ENCODE measurements at places on chromosomes 7 and 10. TPM values are rescaled to one million over a fixed set of nuclear protein-coding genes. Genes with fewer than 3 reads are reported as not detected.

GRCh38 chr7:510131-510481, 9.5 kb downstream of the PDGFA start:
- H3K27ac ChIP-seq, result no peak overlapping the region
- peaks cover 3% of the 10 kb centered on the region for H3K4me1 ChIP-seq
- H3K36me3 ChIP-seq, result peaks cover 2% of the 10 kb centered on the region
- H3K4me3 ChIP-seq, result no peak overlapping the region
- DNase-seq, result no peak

CHRM2 gene
- total RNA-seq, result 0.10 TPM

- no peaks in the 10 kb centered on the region for H3K36me3 ChIP-seq
- no peak for DNase-seq
- H3K4me1 ChIP-seq, result no peaks in the 10 kb centered on the region
- no peak overlapping the region for H3K27ac ChIP-seq
Measured at GRCh38 chr10:90352288-90352687, 505.6 kb downstream of the HTR7 start.

- H3K4me1 ChIP-seq, result no peaks in the 10 kb centered on the region
- H3K36me3 ChIP-seq, result peaks cover 4% of the 10 kb centered on the region
- no peak overlapping the region for H3K4me3 ChIP-seq
- H3K27ac ChIP-seq, result no peak overlapping the region
Measured at GRCh38 chr7:36986948-36987724, 262.8 kb upstream of the AOAH start.

DNA sequence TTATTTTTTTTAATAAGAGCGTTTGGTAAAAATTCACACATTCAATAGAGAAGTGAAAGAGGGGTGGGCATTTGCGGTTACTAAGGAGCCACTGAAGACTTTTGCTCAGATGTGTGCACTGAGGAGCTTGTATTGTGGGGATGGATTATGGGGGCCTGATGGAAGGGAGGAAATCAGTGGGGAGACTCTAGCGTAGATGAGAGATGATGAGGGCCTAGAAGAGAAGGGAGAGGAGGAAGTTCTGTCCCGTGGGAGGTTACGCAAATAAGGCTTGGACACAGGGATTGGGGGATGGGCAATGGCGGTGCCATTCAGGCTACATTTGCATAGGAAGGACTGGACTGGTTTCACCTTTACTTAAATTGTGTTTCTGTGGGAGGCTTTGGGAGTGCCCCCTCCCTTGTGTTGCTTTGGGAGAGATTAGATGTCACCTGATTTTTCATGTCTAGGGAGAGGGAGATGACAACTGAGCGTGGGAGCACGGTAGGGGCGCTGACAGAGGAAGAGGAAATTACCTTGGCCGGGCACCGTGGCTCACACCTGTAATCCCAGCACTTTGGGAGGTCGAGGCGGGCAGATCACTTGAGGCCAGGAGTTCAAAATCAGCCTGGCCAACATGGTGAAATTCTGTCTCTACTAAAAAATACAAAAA, 2.2 kb upstream of the HIP1 start:
- no peak for DNase-seq
- H3K27ac ChIP-seq, result no peak overlapping the region
- no peaks in the 10 kb centered on the region for H3K4me1 ChIP-seq
- H3K4me3 ChIP-seq, result no peak overlapping the region
- H3K36me3 ChIP-seq, result no peaks in the 10 kb centered on the region

LOXL4 gene
- not detected for total RNA-seq

LRIT1 gene
- not detected for total RNA-seq

- H3K27me3 ChIP-seq, result no peaks in the 10 kb centered on the region
- no peak overlapping the region for H3K27ac ChIP-seq
- no peaks in the 10 kb centered on the region for H3K36me3 ChIP-seq
- no peak overlapping the region for H3K4me3 ChIP-seq
- no peak for DNase-seq
Measured at GRCh38 chr10:5508786-5509185, 9.4 kb upstream of the CALML5 start.

BHLHA15 gene
- not detected for total RNA-seq

- no peaks in the 10 kb centered on the region for H3K36me3 ChIP-seq
- H3K27me3 ChIP-seq, result peaks cover 2% of the 10 kb centered on the region
- H3K27ac ChIP-seq, result no peak overlapping the region
- H3K4me3 ChIP-seq, result no peak overlapping the region
- no peak for DNase-seq
- no peaks in the 10 kb centered on the region for H3K4me1 ChIP-seq
Measured at GRCh38 chr7:155166108-155166507, 96.0 kb downstream of the HTR5A start.

- H3K27me3 ChIP-seq, result peaks cover 2% of the 10 kb centered on the region
- no peaks in the 10 kb centered on the region for H3K4me1 ChIP-seq
- no peaks in the 10 kb centered on the region for H3K36me3 ChIP-seq
- no peak overlapping the region for H3K27ac ChIP-seq
- no peak for DNase-seq
Measured at GRCh38 chr7:29143751-29144150, 2.6 kb downstream of the CPVL start.

PTF1A gene
- not detected for total RNA-seq

- H3K36me3 ChIP-seq, result no peaks in the 10 kb centered on the region
- H3K27me3 ChIP-seq, result peaks cover 13% of the 10 kb centered on the region
Measured at GRCh38 chr7:44275957-44276570, 49.3 kb downstream of the CAMK2B start.

DNA sequence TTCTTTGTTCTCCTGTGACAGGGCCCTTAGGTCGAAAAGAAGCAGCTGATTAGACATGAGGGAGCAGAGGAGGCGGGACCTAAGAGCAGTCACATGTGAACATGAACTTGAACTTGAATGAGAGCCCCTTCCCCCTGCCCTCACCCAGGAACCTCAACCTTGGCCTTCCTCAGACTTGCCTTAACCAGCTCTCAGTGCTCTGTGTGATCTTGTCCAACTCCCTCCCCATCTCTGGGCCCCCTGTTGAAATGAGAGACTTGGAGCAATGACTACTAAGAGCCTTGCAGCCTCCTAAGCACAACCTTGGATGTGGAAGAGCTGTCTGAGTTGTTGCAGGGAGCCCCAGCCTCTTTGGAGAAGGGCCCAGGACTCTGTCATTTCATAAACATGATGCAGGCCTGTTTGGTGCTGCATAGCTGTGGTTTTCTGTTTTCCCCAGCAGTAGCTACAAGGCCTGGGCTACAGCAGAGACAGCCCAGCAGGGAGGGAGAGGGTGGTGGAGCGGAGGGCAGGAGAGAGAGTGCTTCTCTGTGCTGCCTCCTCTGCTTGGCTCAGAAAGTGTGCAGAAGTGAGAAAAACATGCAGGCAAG, 123.9 kb upstream of the ZMIZ1 start:
- peaks cover 23% of the 10 kb centered on the region for H3K4me1 ChIP-seq
- no peak overlapping the region for H3K27ac ChIP-seq
- peak overlapping the region; percentile 5 for H3K4me3 ChIP-seq
- peaks cover 4% of the 10 kb centered on the region for H3K27me3 ChIP-seq

DNA sequence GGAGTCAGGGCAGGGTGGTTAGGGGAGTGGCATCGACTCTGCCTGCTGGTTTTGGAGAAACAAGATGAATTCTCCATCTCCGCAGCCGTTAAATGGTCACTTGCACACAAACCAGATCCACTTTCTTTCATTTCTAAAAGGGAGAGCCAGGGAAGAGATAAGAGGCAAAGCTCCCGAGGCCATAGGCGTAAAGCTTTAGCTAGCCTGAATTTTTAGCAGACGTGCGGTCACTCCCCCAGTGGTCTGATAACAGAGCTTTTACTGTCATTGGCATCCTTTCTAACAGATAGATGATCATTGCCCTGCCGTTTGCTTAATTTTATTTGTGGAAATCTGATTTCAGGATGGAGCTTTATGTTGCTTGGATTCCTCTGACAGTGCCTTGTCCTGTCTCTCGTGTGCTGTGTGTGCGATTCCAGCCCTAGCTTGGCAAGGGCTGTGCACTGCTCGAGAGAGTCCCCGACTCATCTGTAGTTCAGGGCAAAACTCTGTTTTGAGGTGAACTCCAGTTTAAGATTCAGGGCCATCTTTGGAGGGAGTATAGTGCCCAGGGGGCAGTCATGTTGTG, 62.5 kb downstream of the GATA3 start:
- no peaks in the 10 kb centered on the region for H3K27me3 ChIP-seq
- H3K27ac ChIP-seq, result no peak overlapping the region
- no peak overlapping the region for H3K4me3 ChIP-seq
- H3K4me1 ChIP-seq, result no peaks in the 10 kb centered on the region

- peaks cover 3% of the 10 kb centered on the region for H3K4me1 ChIP-seq
- no peak overlapping the region for H3K27ac ChIP-seq
- H3K27me3 ChIP-seq, result no peaks in the 10 kb centered on the region
- no peak overlapping the region for H3K4me3 ChIP-seq
Measured at GRCh38 chr10:110774069-110775019, 97.4 kb upstream of the PDCD4 start.

GRCh38 chr7:17640730-17641377, 299.4 kb downstream of the SNX13 start:
- no peaks in the 10 kb centered on the region for H3K4me1 ChIP-seq
- DNase-seq, result no peak
- no peaks in the 10 kb centered on the region for H3K27me3 ChIP-seq
- no peaks in the 10 kb centered on the region for H3K36me3 ChIP-seq

GRCh38 chr10:102450124-102450373, 1.3 kb downstream of the C10orf95 start:
- peak overlapping the region; percentile 88 for H3K27ac ChIP-seq
- peak overlapping the region; percentile 93 for H3K4me3 ChIP-seq
- no peak for DNase-seq
- H3K4me1 ChIP-seq, result peaks cover 6% of the 10 kb centered on the region
- H3K27me3 ChIP-seq, result no peaks in the 10 kb centered on the region

DKK1 gene
- total RNA-seq, result not detected

TAS2R5 gene
- total RNA-seq, result 3.5 TPM

GRCh38 chr7:2974093-2974819, 69.4 kb downstream of the CARD11 start:
- H3K27me3 ChIP-seq, result no peaks in the 10 kb centered on the region
- peaks cover 12% of the 10 kb centered on the region for H3K4me1 ChIP-seq
- no peak for DNase-seq
- peaks cover 3% of the 10 kb centered on the region for H3K36me3 ChIP-seq
- no peak overlapping the region for H3K27ac ChIP-seq
- no peak overlapping the region for H3K4me3 ChIP-seq

NRP1 gene
- total RNA-seq, result not detected

- no peak overlapping the region for H3K27ac ChIP-seq
- H3K4me3 ChIP-seq, result no peak overlapping the region
- H3K4me1 ChIP-seq, result no peaks in the 10 kb centered on the region
- no peaks in the 10 kb centered on the region for H3K36me3 ChIP-seq
- H3K27me3 ChIP-seq, result peaks cover 19% of the 10 kb centered on the region
Measured at GRCh38 chr10:44774676-44775401, 136.3 kb upstream of the TMEM72 start.

DNA sequence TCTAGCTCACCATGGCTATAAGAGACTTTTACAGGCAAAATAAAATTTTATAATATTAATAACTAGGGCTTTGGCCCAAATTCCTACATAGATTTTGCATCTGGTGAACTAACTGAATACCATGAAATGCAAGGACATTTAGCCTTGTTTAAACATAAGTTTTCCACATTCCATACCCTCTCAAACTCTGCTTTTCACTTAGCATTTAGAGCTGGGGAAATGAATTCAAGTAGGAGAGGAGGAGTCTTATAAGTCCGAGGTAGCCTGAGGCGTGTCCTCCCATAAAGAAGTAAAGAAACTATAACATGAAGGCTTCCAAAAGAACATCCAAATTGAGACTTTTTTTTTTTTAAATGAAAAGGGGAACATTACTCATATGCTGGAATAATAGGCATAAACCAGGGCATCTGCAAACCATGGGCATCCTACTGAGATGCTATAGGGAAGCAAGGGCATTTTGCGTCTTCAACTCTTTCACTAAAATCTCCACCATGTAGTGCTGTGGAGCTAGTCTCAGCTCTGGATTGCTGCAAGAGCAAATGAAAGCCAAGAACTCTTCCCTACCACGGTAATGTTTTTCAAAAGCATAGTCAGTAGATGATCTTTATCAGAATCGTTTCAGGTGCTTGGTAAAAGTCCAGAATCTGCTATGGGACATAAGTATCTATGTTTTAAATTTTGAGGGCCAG, 79.1 kb downstream of the PALS2 start:
- no peak overlapping the region for H3K4me3 ChIP-seq
- H3K27ac ChIP-seq, result no peak overlapping the region
- no peaks in the 10 kb centered on the region for H3K27me3 ChIP-seq

GRCh38 chr7:133822868-133823552, 304.1 kb upstream of the LRGUK start:
- no peaks in the 10 kb centered on the region for H3K4me1 ChIP-seq
- no peak for DNase-seq
- H3K27me3 ChIP-seq, result no peaks in the 10 kb centered on the region
- no peak overlapping the region for H3K4me3 ChIP-seq
- no peaks in the 10 kb centered on the region for H3K36me3 ChIP-seq
- no peak overlapping the region for H3K27ac ChIP-seq

DNA sequence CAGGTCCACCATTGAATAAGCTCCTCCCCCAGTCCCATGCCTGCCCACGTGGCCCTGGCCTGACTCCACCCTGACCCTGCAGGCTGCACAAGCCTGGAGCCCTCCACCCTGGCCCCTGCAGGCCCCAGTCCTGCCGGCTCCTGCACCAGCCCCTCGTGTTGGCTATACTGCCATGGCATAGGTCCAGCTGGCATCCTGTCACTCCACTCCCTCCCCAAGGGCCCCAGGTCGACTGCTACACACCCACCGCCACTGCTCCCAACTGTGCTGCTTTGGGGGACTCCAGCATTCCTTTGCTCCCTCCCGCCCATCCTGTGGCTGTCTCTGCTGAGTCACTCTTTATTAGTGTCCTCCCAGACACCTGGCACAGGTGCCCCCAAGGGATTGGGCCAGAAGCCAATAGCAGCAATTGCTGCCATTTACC, 32.4 kb upstream of the HSPA12A start:
- no peak for DNase-seq
- no peak overlapping the region for H3K27ac ChIP-seq
- H3K4me1 ChIP-seq, result no peaks in the 10 kb centered on the region

GRCh38 chr7:74026406-74026902, 1.5 kb upstream of the ELN start:
- no peak overlapping the region for H3K4me3 ChIP-seq
- H3K36me3 ChIP-seq, result no peaks in the 10 kb centered on the region
- no peaks in the 10 kb centered on the region for H3K4me1 ChIP-seq
- no peak for DNase-seq
- no peak overlapping the region for H3K27ac ChIP-seq

EPHB4 gene
- total RNA-seq, result 9.3 TPM

DNA sequence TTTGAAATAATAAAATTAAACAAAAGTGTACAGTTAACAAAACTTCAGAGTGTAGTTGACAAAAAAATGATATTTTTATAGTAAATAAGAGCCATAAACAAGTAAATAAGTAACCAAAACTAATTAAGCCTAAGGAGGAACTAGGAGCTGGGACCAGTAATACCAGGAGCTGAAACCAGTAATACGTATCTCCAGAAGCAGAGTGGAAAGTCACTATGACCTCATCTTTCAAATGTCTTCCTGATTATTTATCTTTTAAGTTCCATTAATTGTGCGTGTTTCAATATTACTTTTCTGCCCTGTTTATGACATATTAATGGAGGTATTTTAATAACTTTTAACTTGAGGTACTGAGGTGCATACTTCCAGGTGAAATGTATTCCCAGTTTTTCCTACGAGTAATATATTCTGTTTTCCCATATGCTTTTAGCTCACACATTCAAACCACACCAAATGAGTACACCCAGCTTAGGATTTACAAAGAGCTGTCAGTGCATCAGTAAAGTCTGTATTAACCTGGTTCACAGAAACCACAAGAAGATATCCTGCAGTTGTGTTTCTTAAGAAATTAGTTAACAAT, 283.7 kb upstream of the HGF start:
- H3K36me3 ChIP-seq, result no peaks in the 10 kb centered on the region
- H3K4me3 ChIP-seq, result no peak overlapping the region
- no peaks in the 10 kb centered on the region for H3K4me1 ChIP-seq
- H3K27ac ChIP-seq, result no peak overlapping the region
- no peak for DNase-seq

Data from T-cell (primary cell).